ENCODE measurements at places on chromosomes 12 and 14.

- DNase-seq, result no peak
Measured at GRCh38 chr12:1528791-1529190, 65.6 kb downstream of the FBXL14 start.

DNA sequence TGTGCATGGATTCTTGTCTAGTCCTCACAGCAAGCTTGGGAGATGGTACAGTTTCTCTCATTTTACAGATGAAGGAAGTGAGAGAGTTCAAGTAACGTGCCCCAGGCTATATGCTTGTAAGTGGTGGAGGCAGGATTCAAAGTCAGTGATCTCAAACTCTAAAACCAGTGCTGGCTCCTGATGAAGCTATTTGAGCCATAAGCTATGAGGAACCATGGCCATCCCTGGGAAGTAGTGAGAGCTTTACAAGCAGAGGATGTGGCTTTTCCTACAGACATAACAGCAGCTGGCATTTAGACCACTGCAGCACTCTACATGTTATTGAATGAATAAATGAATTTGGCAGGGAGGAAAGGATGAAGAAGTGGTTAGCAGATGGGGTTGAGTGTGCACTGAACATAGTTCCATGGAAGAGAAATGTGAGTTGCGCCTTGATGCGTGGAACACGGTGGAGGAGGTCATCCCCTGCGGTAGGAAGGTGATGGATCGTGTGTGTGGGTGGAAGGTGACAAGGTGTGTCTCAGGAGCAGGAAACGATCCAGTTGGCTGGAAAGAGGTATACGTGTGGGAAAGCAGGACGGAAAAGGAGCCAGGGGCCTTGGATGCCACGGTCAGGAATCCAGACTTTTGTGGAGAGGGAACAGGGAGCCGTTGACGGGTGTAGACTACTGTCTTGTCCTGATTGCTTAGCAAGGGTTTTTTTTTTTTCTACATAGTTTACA is 65.2 kb downstream of the RFX4 start:
- DNase-seq, result no peak

DNA sequence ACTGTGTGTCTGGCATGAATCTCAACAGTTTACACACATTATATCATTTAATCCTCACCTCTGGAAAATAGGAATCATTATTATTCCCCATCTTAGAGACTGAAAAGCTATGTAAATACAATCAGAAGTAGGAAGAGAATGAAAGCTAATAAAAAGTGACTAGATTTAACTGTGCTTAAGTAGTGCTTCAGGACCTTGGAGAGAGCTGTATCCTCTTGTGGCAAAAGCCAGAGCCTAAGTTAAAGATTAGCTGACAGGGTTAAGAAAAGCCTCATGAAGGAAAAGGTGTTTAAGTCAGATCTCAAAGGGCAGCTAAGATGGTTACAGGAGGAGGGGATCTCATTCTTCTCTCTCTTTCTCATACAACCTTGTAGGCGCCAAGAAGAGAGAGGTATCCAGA is 65.3 kb upstream of the TMEM233 start:
- no peak for DNase-seq

GRCh38 chr12:105960319-105961083 is 178.3 kb downstream of the NUAK1 start:
- no peak for DNase-seq

- DNase-seq, result no peak
Measured at GRCh38 chr12:124778411-124778810, 85.3 kb downstream of the SCARB1 start.

GRCh38 chr14:63299351-63300110 is 19.2 kb downstream of the GPHB5 start:
- DNase-seq, result no peak

GRCh38 chr12:128672893-128673292 is 150.9 kb downstream of the SLC15A4 start:
- no peak for DNase-seq

DNA sequence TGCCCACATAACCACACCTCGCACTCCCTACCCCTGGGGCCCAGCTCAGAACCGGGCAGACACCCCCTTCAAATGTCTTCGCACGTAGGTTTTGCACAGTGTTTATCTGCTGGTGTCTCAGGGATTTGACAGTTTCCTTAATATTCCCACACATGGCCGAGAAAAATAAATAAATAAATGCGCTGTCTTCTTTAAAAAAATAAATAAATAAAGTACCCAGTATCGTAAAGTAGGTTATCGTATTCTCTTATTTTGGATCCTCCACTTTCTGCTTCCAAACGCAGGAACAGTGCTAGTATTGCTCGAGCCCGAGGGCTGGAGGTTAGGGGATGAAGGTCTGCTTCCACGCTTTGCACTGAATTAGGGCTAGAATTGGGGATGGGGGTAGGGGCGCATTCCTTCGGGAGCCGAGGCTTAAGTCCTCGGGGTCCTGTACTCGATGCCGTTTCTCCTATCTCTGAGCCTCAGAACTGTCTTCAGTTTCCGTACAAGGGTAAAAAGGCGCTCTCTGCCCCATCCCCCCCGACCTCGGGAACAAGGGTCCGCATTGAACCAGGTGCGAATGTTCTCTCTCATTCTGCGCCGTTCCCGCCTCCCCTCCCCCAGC is 710 bp upstream of the FOS start:
- DNase-seq, result no peak

GRCh38 chr12:38384816-38385378 is 68.3 kb downstream of the ALG10B start:
- no peak for DNase-seq

- no peak for DNase-seq
Measured at GRCh38 chr12:123096741-123097140, 54.1 kb downstream of the PITPNM2 start.

DNA sequence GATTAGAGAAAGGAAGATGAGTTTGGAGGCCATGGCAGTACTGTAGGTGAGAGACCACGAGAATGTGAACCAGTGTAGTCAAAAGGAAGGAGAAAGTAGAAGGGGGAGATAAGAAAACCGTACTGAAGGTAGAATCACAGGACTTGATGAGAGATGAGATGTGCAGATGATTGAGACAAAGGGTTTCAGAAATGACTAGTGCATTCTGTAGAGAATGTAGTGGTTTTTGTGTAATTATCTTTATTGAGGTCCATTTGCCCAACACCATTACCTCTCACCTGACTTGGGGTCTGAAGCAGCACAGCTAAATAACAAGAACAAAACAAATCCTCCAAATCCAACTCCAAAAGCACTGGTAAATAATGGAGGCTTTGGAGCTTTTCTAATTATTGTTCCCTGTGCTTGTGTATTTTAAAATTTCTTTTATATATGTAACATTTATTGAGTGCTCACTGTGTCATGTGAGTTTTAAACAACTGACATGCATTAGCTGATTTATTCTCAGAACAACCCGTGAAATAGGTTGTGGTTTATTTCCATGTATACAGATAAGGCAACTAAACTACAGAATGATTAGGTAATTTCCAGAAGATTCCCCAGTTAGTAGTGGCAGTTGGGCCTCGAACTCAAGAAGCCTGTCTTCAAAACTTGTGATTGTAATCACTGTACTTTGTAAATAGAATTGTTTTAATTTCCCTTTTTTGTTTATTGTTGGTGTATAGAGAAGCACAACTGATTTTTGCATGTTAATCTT is 390.0 kb downstream of the AEBP2 start:
- no peak for DNase-seq

GRCh38 chr12:10607885-10608458 is 5.4 kb downstream of the MAGOHB start:
- DNase-seq, result no peak

GRCh38 chr14:93939304-93940229 is 12.4 kb downstream of the FAM181A start:
- peak; percentile 97 for DNase-seq

- DNase-seq, result no peak
Measured at GRCh38 chr12:84043355-84043754, 869.2 kb downstream of the SLC6A15 start.

DNA sequence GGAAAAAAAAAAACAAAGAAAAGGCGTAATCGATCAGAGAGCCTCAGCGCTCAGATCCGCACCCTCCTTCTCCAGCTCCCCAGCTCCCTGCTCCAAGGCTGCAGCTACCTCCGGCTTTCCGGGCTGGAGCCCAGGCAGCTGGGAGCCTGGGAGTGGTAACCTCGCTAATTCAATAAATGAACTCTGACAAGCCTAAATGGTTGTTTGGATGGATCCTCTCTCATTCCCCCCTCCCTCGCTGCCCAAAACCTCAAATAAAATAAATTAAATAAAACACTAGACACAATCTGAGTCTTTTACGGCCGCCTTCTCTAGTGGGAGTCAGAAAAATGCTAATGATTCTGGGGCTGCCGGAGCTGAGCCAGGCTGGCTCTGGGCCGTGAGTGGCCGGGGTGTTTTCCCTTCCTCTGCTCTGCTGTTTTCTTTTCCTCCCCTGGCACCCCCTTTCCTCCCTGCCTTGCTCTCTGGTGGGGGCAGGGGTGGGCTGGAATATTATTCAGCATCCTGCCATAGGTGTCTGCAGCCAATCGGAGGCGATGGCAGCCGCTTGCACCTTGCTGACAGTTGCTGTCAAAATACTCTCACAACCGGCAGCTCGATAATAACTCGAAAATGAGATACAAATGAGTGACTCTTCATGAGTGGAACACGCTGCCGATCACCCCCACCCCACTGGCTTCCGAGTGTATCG is 76.1 kb downstream of the RBM19 start:
- DNase-seq, result no peak

GRCh38 chr14:86936556-86936955 is 1056.4 kb downstream of the GALC start:
- DNase-seq, result no peak

GRCh38 chr14:36524220-36524837 is 4.3 kb upstream of the NKX2-1 start:
- DNase-seq, result no peak

GRCh38 chr12:130919086-130919485 is 34.6 kb upstream of the ADGRD1 start:
- DNase-seq, result no peak

GRCh38 chr12:84134797-84135366 is 777.7 kb downstream of the SLC6A15 start:
- DNase-seq, result no peak

DNA sequence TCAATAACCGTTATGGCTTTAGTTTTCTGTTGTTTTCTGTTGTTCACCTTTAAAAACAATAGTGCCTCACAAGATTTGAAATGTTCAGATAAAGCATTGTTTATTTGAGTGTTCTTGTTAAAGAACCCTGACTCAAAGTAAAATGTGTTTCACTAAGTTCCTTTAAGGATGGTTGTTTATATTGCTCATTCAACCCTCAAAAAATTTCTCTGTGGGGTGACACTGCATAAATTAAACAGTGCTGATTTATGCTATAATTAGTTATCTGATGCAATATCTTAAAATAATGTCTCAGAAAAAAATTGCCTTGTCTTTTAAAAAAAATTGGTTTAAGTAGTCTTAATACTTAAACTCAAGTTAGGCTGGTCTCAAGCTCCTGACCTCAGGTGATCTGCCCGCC is 775.1 kb downstream of the FLRT2 start:
- no peak for DNase-seq

GRCh38 chr12:67624355-67624754 is 24.2 kb upstream of the DYRK2 start:
- no peak for DNase-seq

DNA sequence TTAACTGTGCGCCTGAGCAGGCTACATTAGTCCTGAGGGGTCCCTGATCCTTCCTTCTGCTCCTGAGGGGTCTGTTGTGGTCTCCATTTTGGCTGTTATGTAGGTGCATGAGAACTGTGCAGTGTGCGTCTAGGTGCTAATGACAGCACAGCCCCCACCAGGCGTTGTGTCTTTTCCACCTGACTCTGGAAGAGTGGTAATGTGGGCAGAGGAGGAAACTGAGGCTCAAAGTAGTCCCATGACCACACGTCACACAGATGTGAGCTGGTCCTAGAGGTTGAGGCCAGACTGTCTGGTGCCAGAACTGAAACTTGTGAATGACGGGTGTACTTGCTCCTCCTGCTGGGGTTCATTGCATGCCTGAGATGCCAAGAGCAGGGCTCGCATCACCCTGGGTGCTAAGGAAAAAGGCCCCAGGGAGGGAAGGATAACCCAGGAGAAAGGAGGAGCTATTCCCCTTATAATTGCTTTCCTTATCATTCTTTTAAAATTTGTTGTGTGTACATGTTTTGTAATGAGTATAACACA is 111.8 kb downstream of the SLC25A47 start:
- DNase-seq, result no peak

DNA sequence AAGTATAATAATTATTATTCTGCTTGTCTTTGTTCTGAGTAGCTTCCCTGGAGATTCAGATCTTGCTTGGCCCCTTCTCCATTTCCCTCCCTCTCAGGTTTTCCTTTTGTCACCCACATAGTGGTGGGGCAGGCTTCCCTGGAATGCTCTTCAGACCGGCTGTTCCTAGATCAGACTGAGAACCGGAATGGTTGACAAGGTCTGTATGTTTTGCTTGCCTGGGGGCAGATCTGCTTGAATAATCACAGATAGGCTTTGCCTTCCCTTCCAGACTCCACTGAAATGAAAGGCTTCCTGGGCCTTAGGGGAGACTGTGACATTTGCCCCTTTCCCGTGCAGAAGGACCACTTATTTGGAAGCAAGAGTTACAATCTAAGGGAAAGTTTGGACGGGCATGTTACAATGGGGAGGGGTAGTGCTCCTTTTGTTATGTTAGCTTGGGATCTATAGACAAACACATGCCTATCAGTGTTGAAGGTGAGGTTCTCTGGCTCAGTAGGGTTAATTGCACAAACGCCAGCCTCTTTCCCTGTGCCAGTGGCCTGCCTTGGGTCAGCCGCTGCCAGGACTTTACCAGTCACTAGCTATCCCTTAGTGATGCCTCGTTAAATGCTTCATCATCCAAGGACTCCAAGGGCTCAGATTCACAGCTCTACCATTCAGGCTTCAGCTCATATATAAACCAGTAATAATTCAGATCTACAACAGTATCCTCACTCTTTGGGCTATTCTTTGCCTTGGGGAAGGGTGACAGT is 178.6 kb downstream of the SNAPC1 start:
- DNase-seq, result no peak

GRCh38 chr12:81450920-81451739 is 308.0 kb downstream of the PPFIA2 start:
- no peak for DNase-seq

DNA sequence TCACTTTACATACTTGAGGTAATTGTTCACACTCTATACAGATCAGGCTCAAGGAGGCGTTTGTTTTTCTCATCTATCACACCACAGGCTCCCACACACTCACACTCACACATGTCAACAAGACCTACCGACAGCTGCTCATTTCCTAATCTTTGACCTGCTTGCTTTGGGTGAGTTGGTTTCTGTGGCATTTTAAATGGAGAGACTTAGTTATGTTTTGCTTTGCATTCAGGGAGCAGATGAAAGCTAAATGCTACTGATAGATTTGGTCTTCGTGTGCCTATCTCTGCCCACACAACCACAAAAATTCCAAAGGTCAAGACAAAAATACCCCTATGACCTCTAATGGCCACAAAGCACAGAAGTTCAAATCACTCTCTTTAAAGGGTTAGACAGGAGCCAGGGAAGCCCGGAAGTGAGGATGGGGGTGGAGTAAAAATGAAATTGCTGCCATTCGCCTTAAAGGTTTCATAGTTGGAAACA is 203.5 kb upstream of the G2E3 start:
- DNase-seq, result no peak

- DNase-seq, result no peak
Measured at GRCh38 chr12:20711846-20712245, 16.7 kb downstream of the SLCO1C1 start.

GRCh38 chr12:3135522-3136461 is 58.6 kb downstream of the TSPAN9 start:
- peak; percentile 47 for DNase-seq

GRCh38 chr12:51246254-51246853 is 7.7 kb downstream of the DAZAP2 start:
- DNase-seq, result no peak

- no peak for DNase-seq
Measured at GRCh38 chr12:104816845-104817503, 141.1 kb downstream of the SLC41A2 start.

GRCh38 chr12:104485651-104486362 is 29.1 kb downstream of the CHST11 start:
- peak; percentile 53 for DNase-seq
